ENCODE measurements at places on chromosomes 3 and 15.

- no peak for DNase-seq
Observed at GRCh38 chr3:127406309-127407025, 118.6 kb upstream of the PRR20G start.

DNA sequence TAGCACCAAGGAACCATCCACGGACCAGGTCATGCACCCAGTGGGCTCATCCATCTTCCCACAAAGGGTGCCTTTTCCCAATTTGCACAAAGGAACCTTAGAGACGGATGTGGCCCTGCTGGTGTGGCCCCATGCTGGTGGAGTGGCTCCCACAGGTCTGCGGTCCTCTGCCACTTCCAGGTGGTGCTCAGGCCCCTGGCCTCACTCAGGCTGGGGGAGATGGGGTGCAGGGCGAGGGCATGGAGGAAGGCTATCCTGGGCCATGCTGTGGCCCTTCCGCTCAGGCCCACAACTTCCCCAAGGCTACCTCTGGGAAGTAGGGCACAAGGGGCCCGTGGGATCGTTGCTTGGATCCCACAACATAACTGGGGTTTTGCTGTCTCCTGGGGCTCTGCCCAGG, 5.2 kb upstream of the SYNM start:
- DNase-seq, result no peak

DNA sequence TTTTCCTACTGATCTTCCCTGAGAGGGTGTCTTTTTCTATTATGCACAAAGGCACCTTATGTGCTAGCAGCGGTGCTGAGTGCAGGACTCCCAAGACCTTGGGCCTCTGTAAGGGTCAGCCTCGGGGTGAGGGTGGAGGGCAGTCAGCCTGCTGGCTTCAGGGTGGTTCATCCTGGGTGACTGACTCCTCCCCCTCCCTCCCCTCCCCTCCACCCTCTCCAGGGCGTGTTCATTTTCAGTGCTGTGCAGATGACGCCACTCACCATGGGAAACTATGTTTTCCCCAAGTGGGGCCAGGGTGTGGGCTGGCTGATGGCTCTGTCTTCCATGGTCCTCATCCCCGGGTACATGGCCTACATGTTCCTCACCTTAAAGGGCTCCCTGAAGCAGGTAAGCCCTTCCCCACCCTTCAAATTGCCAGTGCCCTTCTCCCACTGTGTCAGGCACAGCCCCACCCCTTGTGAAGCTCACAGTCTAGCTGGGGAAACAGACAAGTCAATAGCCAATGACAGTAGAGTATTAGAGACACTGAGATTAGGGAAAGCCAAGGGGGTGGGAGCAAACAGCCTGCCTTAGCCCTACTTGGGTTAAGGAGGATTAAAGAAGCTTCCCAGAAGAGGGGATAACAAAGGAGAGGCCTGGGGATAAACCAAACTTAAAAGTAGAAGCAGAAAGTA, 41.9 kb downstream of the SLC6A1 start:
- no peak for DNase-seq

- DNase-seq, result no peak
Observed at GRCh38 chr15:58146749-58147148, 8.6 kb downstream of the AQP9 start.

GRCh38 chr3:149134575-149134974, 5.1 kb downstream of the HPS3 start:
- no peak for DNase-seq

- no peak for DNase-seq
Observed at GRCh38 chr3:82002491-82002890, 241.0 kb upstream of the GBE1 start.

DNA sequence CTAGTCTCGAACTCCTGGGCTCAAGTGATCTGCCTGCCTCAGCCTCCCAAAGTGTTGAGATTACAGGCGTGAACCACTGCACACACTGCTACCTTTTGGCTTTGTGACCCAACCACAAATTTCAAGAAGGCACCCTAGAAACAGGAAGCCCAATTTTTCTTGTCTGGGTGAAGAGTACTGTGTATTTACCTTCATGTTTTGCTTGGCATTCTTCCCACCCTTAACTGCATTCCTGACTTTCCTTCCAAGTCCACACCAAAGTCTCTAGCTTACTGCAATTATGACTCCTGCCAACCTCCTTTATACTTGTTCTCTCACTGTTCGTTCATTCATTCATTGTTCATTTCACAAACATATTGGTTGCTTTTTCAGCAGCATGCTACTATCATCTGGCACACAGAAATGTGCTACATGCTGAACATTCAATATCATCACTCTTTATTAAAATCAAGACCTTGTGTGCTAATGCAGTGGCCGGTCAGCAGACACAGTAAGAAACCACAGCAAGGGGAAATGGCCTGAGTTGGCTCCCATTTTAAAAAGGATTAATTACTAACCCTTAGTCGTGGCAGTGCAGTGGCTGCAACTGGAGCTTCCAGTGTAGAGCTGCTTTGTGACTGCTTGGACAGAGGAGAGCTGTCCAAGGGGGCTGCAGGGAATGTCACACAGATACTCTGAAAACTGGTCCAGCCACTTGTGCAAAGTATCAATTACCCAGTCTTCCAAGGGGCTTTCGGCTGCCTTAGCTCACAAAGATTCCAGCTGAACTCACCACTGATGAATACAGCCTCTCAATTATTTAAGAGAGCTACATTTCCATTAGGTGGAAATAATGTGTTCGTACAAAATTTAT, 94.0 kb downstream of the ETFA start:
- no peak for DNase-seq

GRCh38 chr3:50671331-50671730, 3.4 kb upstream of the DOCK3 start:
- DNase-seq, result no peak

- DNase-seq, result no peak
Observed at GRCh38 chr15:42547918-42548248, 710 bp downstream of the LRRC57 start.
